Hematopoietic multipotent progenitor cell (in vitro differentiated cells): ENCODE measurements at places on chromosomes 13 and 19. TPM values are rescaled to one million over a fixed set of nuclear protein-coding genes. Genes with fewer than 3 reads are reported as not detected.

Gene CFAP97D2
- not detected for total RNA-seq

GRCh38 chr13:71871844-71872243 lies 4.8 kb upstream of the DACH1 start:
- no peak for DNase-seq

Gene NCCRP1
- total RNA-seq = under 0.01 TPM

DNA sequence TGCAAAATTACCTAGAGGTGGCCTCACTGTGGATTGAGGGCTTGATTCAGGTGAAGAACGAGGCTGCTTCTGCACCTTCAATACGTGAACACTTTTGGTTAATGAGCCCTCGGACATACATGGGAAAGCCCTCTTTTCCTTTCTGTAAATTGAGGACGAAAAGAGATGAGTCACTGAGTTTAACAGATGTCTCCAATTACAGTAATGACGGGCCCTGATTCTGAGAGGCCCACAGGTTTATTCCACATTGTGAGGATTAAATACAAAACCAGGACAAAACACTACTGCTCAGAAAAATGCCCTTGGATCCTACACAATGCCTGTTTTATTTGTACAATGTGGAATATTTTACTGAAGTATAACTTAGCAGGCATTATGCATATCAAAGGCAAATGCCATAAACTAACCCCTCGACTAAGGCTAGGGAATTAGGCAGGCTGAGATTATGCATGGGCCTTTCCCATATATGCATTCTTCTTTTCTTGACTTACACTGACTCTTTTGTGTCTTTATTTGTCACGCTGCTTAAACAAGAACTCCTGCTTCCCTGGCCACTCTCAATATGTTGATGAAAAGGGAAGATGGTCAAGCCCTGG lies 819.9 kb downstream of the OLFM4 start:
- DNase-seq = no peak

DNA sequence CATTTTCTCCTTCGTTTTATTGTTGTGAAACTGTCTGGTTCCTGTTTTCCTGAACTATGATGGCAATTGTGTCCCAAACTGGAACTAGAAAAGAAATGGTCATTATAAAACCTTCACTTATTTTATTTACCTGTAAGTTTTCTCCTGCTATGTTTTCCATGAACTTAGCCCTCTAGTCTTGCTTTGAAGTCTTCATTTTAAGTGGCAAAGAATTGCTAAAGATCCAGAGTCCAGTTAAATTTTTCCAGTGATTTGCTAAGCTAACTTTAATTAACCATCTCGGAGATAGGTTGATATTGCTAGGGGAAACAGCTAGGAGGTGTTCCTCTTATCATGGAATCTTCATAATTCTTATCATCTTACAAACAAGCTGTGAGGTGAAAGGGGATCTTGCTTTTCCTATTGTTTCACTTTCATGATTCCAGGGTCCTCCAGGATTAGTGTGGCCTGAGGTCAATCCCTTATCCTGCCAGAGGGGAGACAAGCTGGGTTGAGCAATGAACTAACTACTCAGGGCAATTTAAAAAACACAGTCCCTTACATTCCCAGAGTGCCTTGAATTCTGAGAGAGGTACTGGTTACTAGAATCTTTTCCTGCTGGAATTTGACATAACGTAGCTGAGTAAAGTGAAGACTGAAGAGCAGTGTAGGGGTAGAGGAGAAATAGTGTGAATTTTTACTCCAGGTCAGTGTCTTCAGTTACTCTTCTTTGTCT lies 112.5 kb downstream of the ESD start:
- DNase-seq = no peak

- no peak for DNase-seq
Measured at GRCh38 chr19:49067554-49067953, 2.9 kb upstream of the NTF4 start.

GRCh38 chr19:54644056-54644455 lies 13.8 kb downstream of the LILRB1 start:
- no peak for DNase-seq

DNA sequence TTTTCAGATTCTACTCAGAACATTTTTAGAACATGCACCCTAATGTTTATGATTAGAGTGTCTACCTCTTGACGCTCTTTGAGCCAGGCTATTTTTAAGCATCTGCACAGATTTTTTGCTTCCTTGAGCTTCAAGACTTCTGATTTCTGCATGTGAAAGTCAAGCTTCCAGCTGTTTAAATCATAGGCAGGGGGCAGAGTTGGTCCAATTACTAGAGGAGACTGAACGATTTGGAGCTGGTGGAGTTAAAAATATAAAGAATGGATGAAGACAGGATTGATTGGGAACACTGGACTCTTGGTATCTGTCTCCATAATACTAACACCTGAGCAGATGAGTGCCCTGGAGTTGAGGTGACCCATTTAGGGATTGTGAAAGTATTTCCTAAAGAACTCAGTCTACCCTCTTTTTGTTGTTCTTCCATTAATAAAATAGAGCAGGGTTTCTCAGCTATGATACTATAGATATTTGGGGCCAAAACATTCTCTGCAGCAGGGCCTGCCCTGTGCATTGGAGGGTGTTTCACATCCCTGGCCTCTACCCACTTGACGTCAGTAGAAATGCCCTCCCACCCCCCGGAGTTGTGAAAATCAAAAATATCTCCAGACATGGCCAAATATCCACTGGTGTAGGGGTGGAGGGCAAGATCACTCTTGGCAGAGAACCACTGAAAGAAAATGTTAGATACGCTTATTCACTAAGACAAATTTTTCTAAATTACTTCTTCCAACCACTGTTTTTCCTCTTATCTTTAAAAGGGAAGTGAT lies 160.1 kb downstream of the COG6 start:
- no peak for DNase-seq

GRCh38 chr19:39407410-39407659 lies 688 bp downstream of the ZFP36 start:
- no peak for DNase-seq

Gene FSD1
- 4.6 TPM for total RNA-seq

DNA sequence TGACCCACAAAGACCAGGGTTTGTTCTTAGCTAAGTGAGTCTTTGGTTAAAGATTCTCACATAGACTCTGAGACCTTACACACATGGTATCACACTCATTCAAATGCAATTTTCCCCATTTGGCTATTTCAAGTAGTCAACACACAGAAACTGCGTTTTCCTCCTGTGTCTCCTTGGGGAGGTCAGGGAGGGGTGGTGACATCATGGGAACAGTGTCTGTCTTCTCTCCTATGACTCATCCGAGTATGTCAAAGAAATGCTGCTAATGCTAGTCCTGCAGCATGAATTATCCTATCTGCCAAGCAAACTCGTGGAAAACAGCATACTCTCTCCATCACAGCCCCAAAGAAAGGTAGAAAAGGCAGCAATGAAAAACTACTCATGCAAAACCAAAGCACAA lies 100.2 kb downstream of the ENOX1 start:
- no peak for DNase-seq

- DNase-seq = no peak
Measured at GRCh38 chr19:990119-990571, 6.0 kb downstream of the WDR18 start.

DNA sequence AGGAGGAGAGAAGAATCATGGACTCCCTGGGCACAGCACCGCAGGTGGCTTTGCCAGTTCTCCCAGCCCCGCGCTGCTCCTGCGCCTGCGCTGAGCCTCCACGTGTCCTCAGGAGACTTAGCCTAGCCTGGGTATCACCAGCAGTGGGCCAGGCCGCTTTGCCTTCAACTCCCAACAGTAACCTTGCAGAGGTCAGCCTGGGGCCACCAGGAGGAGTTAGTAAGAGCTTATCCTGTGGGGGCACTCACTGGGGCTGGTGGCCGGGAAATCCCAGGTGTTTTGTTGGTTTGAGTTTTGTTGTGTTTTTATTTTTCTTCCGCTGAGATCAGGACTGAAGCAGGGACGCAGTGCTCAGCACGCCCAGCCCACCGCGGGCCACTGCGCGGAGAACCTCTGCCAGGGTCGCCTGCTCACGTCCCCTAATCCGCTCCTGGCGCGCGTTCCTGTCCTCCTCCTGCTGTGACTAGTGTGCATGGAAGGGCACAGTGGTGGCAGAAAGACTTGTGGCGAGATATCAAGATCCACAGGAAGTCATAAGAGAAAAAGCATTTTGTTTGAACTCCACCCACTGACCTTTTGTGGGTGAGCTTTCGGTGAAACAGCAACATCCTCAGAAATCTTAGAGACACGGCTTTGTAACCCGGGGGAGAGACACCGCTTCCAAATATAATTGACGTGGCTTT lies 207.4 kb upstream of the RFC3 start:
- peak; percentile 9 for DNase-seq

- no peak for DNase-seq
Measured at GRCh38 chr19:8399681-8400188, 9.6 kb downstream of the RAB11B start.

- DNase-seq = no peak
Measured at GRCh38 chr19:38004521-38005223, 97.7 kb downstream of the SIPA1L3 start.

- peak; percentile 37 for DNase-seq
Measured at GRCh38 chr19:44657211-44657921, 13.7 kb downstream of the PVR start.

DNA sequence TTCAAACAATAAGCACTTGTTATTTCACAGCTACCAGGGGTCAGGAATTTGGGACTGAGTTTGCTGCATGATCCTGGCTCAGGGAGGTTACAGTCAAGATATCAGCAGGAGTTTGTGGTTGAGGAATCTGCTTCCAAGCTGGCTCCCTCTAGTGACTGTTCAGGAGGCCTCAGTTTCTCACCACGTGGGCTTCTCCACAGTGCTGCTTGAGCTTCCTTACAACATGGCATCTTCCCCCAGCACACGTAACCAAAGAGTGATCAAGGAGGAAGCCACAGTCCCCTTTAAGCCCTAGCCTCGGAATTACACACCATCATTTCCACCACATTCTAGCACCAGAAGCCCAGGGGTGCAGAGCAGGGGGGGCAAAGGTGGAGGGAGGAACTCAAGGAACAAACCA lies 28.8 kb downstream of the CELF5 start:
- no peak for DNase-seq

Gene TIMM44
- 44.7 TPM for total RNA-seq

DNA sequence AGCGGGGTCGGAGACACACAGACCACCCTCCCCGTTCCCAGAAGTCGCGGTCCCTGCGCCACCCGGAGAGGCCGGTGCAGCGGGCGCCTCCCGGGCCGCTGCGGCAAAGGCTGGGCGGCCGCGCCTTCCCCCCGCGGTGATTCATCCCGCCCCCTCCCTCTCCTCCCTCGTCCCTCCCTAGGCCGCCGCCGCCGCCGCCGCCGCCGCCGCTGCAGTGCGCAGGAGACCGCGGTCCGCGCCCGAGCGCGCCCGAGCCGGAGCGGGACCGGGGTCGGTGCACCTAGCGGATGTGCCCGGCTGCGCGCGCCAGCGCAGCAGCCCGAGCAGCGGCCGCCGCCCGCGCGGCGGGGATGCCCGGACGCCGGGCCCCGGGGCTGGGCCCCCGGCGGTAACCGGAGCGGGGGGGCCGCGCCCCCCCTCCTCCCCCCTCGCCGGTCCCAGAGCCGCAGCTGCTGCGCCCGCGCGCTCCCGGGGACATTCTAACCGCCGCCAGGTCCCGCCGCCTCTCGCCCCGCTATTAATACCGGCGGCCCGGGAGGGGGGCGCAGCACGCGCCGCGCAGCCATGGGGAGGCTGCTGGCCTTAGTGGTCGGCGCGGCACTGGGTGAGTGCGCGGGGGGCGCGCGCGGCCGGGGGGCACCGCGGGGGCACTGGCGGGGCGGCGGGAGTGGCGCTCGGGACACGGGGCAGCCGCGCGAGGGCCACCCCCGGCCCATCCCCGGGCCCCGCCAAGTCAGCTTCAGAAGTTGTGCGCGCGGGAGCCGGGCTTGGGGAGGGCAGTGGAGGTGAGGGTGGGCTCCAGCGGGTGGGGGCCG lies at the start of gene SCN1B:
SCN1B (plus strand) TSS at position 214 of the 815 bp plus-strand sequence; CDS start at position 565, 351 bp downstream.
- no peak for DNase-seq

Gene JOSD2
- 11.8 TPM for total RNA-seq

DNA sequence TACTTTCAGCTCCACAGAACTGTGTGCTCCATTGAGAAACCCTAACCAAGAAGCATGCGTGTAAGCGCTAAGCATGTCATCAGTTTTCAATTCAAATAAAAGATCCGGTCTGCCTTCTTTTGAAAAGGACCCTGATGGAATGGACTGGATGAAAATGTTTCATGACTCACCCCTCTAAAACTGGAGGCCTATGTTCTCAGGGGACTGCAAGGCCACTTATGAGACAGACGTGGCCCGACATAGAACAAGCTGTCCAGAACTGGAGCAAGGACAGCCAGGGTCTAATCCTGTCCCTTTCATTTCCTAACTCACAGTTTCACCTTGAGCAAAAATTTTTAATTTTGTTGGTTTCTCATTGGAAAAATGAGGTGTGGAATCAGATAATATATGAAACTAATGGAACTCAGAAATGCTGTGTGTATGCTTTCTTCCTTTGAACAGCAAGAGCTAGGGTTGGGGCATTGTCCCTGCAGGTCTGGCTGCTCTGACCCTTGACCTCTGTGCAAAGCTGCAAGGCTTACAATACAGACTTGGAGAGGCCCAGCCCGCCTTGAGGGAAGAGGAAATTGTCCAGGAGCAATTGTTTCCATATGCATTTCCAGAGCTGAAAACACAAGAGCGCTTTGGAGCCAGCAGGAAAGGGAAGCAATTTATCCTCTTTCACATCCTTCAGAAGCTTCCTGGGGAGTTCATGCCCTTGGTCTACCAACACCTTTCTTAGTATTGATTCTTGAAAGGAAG lies 553.4 kb upstream of the KLF12 start:
- no peak for DNase-seq

Gene RNF6
- total RNA-seq = 12.1 TPM

Gene CARM1
- 39.3 TPM for total RNA-seq

GRCh38 chr19:19176950-19177349 lies 6.9 kb upstream of the MEF2B start:
- no peak for DNase-seq

DNA sequence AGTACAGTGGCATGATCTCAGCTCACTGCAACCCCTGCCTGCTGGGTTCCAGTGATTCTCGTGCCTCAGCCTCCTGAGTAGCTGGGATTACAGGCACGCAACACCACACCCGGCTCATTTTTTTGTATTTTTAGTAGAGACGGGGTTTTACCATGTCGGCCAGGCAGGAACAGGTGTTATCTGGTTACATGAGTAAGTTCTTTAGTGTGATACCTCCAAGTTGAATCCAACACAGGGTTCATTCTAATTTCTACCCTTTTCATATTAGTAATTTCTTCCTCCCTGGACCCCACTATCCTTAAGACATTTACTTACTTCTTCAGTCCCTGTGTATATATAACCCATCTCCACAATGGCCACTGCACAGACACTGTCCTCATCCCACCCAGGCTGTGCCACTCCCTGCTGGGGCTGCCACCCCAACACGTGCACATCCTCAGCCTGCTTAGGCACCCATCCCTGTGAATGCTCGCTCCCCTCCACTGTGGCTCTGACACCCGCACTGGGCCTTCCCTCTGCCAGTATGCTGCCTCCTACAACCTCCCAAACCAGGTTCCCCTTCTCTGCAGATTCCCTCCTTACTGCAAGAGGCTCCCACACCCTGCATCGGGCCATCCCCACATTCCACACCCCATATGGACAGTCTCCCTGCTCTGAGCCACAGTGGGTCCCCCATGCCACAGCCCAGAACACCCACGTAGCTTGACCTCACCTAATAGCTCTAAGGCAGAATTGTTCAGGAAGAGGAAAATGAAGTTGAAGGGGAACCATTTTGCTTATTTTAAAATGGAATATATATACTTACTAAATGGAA lies 147.1 kb downstream of the TBC1D4 start:
- DNase-seq = no peak
